Activated naive CD4-positive, alpha-beta T cell treated with anti-CD3 and anti-CD28 coated beads, Interleukin-2, amount 50 U/mL, for 72 hours (primary cell): ENCODE measurements at places on chromosomes 4 and X. TPM values are rescaled to one million over a fixed set of nuclear protein-coding genes. Genes with fewer than 3 reads are reported as not detected.

The FHDC1 gene
- 0.14 TPM for total RNA-seq

The GAGE12H gene
- not detected for total RNA-seq

The NPY2R gene
- total RNA-seq: not detected

The GPC3 gene
- 0.66 TPM for total RNA-seq

The KLHL4 gene
- total RNA-seq: not detected

The ERAS gene
- total RNA-seq: 0.31 TPM

The CENPE gene
- total RNA-seq: 49.6 TPM

The PITX2 gene
- not detected for total RNA-seq

The SLC10A4 gene
- total RNA-seq: not detected

The CCNA2 gene
- total RNA-seq: 125 TPM

The CPE gene
- total RNA-seq: not detected

The TSPAN7 gene
- 0.93 TPM for total RNA-seq

The ARHGAP10 gene
- total RNA-seq: 6.4 TPM

The GPR101 gene
- total RNA-seq: 0.21 TPM

The EVC2 gene
- 0.66 TPM for total RNA-seq

The ATP11C gene
- total RNA-seq: 19.2 TPM

The MRPL1 gene
- total RNA-seq: 47.2 TPM

The H2BW2 gene
- not detected for total RNA-seq

The CCNB3 gene
- 0.71 TPM for total RNA-seq

The KLKB1 gene
- not detected for total RNA-seq

The CYBB gene
- total RNA-seq: not detected

The MTCP1 gene
- 19.5 TPM for total RNA-seq

The CXorf65 gene
- 20.7 TPM for total RNA-seq

The ETDB gene
- not detected for total RNA-seq

The PRRG3 gene
- not detected for total RNA-seq

The HSFX1 gene
- total RNA-seq: 0.72 TPM

The FGF2 gene
- 0.23 TPM for total RNA-seq

The P2RY8 gene
- 18.9 TPM for total RNA-seq

The EDA gene
- total RNA-seq: 3.6 TPM

The CHRDL1 gene
- total RNA-seq: not detected

The RXFP1 gene
- total RNA-seq: not detected

The SPANXB1 gene
- not detected for total RNA-seq

The BCAP31 gene
- 92.7 TPM for total RNA-seq

The ZNF718 gene
- 8.9 TPM for total RNA-seq

The SYAP1 gene
- 16.8 TPM for total RNA-seq

The ART3 gene
- not detected for total RNA-seq

The IL21 gene
- 16.6 TPM for total RNA-seq

The ASB11 gene
- not detected for total RNA-seq

The DMRTC1 gene
- 0.21 TPM for total RNA-seq

The GAR1 gene
- 30.7 TPM for total RNA-seq

The SMARCA1 gene
- total RNA-seq: 0.20 TPM

The SYNPO2 gene
- 0.18 TPM for total RNA-seq

The CMC4 gene
- 4.8 TPM for total RNA-seq

The CFAP47 gene
- not detected for total RNA-seq

The GPR82 gene
- total RNA-seq: not detected

The CSAG1 gene
- not detected for total RNA-seq

The FAM53A gene
- total RNA-seq: 3.0 TPM

The ADH6 gene
- not detected for total RNA-seq

The SSX2 gene
- total RNA-seq: not detected

The PTPN13 gene
- 0.39 TPM for total RNA-seq
